NCI-H2081 (cell line): ENCODE measurements at places on chromosomes 4 and X.

GRCh38 chrX:130108647-130109428 lies 1.5 kb downstream of the ELF4 start:
- DNase-seq: no peak

DNA sequence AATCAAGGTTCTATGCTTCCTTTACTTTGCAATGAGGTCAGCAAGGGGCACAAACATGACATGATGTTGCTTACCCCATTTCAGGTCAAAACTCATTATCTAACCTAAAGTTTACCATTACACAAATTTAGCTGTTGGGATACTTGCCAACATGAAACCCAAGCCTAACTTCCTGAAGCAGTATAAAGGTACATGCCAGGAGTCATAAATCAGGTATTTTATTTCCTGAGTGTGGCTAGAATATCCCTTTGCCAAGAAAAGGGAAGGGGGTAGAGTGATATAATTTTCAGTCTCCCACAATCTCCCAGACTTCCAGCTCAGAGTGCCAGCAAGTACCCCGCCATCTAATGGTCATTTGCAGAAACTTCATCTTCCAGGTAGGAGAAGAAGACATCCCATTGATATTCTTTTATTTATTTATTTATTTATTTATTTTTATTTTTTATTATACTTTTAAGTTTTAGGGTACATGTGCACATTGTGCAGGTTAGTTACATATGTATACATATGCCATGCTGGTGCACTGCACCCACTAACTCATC lies 136.6 kb downstream of the NEXMIF start:
- no peak for DNase-seq

- no peak for DNase-seq
Measured at GRCh38 chr4:648579-649292, 23.4 kb downstream of the PDE6B start.

GRCh38 chr4:37903901-37904300 lies 13.0 kb downstream of the TBC1D1 start:
- no peak for DNase-seq

DNA sequence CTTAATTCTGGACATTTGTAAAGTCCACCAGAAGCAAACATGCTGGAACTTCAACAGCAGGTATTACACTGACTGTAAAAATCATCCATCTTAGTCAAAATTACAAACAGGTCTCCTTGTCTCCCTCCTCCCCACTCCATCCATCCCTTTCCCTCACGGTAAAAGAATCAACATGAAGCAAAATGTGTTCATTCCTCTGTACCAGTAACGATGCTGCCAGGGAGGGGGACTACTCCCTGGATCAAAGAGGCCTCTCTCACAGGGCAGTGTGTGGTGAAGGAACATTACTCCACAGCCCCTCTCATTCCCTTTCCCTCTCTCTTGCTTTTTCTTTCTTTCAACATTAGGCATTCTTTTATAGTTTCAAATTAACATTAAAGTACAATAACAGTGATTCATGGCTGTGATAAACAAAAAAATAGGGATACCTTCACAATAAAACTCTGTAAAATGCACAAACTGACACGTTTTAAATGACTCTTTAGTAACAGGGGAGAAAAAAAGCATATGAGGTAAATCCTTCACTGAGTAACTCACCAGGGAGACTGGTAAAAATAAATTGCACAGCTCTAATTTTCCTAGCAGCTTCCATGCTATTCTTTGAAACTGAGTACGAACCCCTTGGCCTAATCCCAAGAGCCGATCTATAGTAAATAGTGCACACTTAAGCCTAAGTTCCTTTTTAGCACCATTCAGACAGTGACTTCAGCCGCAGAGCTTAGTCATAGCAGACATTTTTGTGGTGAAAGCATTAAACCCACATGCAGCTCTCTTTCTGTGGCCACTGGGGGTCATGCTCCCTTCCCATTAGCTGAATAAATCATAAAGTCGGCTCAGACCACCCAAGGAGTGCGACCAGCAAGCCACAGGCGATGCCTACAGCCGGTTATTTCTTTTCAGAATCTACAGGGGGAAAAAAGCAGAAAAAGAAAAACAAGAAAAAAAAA lies 215.6 kb upstream of the GYPA start:
- peak; percentile 5 for DNase-seq

DNA sequence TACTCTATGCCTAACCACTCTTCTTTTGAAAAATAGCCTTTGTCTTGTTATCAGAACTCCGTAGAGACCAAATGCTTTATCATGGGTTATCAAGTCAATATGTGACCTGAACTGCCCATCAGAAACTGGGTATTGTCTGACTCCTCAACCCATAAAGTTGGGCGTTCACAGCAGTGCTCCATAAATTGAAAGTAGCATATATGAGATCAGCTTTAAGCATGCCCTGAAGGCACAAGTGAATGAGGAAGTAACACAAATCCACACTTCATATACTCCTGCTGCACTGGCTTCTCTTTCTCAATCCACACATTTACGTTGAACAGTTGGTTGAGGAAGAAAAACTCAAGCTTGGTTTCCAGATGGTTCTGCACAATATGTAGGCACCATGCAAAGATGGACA lies 1106.0 kb downstream of the STIM2 start:
- DNase-seq: no peak

GRCh38 chr4:75038376-75038775 lies 105.5 kb downstream of the PARM1 start:
- DNase-seq: no peak

- DNase-seq: no peak
Measured at GRCh38 chrX:15909605-15910004, 55.0 kb upstream of the AP1S2 start.

DNA sequence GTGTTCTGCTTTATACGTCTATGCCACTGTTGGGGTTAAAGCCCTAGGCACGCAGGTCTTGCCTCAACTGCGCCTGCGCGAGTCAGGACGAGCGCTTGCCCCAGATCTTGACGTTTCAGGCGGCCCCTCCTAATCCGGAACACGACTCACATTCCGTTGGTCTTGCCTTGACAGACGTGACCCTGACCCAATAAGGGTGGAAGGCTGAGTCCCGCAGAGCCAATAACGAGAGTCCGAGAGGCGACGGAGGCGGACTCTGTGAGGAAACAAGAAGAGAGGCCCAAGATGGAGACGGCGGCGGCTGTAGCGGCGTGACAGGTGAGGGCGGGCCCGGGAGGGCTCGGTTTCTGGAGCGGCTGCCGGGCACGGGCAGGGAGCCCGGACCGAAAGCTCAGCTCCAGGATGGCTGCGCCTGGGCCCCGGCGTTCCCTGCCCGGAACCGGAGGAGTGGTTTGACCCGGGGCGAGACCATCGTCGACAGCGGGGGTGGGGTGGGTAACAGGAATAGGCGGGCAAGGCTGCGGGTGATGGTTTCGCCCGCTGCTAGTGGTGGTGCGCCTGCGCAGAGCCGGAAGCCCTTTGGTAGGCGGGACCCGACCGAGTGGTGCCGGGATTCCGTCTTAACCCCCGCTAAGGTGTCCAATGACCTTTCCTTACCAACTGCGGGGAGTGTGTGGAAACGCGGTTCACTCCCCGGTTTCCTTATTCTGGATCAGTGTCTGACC lies at the start of gene ARAF:
Gene ARAF (plus strand): TSS at position 272 of the 725 bp plus-strand sequence. CDS start 1,763 bp downstream, outside the sequence.
- peak; percentile 98 for DNase-seq

GRCh38 chr4:54213761-54214160 lies 15.3 kb upstream of the PDGFRA start:
- no peak for DNase-seq

DNA sequence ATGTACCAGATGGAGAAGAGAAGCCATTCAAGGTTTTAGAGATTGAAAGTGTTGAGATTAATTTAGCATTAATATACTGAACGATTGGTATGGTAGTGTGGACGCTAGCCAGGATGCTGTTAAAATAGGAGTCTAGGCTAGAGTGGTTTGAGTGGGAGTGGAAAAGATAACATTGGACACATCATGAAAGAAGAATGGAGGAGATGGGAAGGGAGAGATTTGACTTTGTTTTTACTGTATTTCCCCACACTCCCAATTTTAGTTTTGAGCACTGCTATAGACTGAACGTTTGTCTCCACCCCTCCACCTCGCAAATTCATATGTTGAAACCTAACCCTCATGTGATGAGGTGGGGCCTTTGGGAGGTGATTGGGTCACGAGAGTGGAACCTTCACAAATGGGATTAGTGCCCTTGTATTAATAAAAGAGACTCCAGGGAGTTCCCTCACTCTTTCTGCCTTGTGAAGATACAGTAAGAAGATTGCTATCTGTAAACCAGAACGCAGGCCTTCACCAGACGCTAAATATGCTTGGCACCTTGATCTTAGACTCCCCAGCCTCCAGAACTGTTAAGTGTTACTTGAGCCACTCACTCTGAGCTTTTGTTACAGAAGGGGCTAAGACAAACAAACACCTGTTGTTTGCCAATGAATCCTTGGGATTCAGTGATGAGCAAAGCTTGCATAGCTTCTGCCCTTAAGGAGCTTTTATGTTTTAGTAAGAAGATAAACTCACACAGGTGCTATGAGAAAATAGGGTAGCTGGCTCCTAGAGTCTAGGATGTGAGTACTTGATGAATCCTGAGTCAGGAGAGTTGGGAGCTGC lies 25.8 kb downstream of the USP9X start:
- no peak for DNase-seq

DNA sequence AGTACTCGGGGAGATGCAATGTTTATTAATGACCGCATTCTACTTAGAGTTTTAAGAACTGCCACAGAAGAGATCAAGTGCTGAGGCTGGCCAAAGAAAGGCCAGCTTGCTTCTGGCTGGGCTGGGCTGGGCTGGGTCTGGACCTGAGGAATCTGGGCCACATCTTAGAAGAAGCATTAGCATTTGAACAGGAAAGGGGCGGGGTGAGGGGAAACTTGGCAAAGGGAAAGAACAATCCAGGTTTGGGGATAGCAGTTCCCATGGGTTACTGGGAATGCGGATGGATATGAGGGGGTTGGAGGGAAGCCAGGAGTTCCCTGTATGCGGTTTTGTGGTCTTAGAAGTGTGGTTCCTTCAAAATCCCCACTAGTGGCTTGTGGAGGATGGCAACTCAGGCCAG lies 83.3 kb downstream of the CLDN34 start:
- no peak for DNase-seq

DNA sequence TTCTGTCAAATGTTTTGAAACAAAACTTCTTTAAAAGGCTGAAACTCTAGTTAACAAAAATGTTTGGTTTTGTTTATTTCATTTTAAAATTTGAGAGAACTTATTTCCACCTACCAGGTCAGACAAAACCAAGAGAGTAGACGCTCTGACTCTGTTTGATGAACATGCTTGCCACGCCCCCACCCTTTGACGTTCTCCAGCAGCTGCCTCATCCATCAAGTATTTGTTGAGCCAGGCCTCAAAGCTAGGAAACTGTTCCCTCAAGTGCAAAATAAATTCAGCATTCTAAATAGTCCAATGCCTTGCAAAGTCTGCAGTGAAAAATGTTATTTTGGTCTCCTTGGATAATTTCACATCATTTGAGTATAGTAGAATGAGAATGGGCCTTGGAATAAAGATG lies 121.6 kb downstream of the GUCY2F start:
- DNase-seq: no peak

GRCh38 chr4:48275247-48275646 lies 5.6 kb upstream of the TEC start:
- DNase-seq: peak; percentile 68

- DNase-seq: no peak
Measured at GRCh38 chr4:81470456-81471297, 1.0 kb downstream of the RASGEF1B start.

- DNase-seq: no peak
Measured at GRCh38 chr4:159358226-159358625, 255.3 kb downstream of the RAPGEF2 start.

DNA sequence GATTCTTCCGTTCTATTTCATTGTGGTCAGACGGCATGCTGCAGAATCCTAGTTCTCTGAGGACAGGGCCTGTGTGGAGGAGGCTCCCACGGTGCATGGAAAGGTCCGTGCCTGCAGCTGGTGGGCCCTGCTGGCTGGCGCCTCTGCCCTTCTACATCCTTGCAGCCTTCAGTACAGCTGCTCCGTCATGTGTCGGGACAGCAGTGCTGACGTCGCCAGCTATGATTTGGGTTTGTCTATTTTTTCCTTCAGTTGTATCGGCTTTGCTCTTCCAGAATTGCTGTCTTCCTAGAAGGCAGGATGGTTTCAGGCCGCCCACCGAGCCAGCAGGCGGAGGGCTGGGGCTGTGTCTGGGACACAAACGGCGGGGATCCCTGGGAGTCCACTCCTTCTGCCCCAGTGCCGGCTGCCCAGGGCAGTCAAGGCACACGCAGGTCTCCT lies 32.1 kb upstream of the CPLX1 start:
- no peak for DNase-seq

- DNase-seq: no peak
Measured at GRCh38 chr4:138239491-138239890, 2.7 kb downstream of the SLC7A11 start.

DNA sequence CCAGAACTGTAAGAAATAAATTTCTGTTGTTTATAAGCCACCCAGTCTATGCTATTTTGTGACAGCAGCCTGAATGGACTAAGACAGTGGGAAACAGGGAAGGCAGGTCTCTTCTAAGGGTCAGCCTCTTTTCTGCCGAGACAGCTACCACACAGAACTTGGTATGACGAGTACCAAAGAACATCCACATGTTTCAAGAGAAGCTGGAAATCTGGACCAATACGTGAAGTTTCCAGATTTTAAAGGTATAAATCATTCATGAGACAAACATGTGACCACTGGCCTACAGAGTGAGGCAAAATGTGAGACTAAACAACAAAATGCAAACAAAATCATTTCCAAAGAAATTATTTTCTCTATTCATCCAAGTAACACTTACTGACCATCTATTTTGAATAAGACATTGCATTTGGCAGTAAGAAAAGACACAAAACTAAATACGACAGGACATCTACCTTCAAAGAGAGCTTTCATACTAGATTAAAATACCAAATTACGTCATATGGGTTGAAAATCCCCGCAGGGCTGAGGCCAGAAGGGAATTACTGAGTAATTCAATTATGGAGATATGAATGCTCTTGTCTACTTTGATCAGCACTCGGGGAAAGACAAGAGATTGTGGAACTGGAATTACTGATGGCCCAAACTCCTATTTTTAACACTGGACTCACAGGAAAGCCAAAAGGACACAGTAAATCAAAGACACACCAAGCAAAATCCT lies 7.2 kb downstream of the SCARB2 start:
- no peak for DNase-seq

DNA sequence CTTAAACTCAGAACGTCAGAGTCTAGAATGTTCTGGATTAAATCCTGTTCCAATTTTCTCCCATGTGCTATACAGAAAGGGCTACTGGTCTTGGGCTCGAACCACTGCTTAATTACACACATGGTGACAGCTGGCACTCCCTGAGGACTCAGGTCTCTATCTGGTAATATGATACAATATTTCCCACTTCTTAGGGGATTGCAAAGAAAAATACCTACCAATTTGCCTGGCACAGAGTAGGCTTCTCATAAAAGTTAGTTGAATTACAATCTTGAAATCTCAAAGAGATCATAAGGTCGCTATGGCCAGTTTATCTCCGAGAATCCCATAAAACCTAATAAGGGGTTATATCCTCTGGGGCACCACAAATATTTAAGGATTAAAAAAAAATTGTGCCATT lies 8.6 kb downstream of the GPM6B start:
- DNase-seq: peak; percentile 50

DNA sequence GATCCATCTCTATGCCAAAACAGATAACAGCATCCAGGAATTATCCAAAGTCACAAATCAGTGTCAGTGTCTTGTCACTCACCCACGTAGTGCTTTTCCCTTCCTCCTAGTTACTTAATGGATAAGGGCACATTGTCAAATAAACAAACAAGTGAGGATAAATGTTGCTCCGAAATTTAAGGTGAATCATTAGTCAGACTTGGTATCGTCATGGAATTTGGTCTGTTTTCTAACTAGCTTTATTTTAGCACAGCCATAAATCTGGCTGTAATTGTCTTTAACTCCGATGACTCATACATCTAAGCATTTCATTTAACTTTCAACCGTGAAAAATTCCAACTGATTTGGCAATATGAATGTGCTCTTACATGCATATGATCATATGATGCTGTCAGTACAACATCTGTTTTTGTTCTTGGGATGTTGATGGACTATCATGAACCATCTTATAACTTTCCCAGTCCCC lies 83.3 kb downstream of the SNCA start:
- peak; percentile 0 for DNase-seq
